Hypothalamus (tissue), 51 donors: ENCODE measurements at places on chromosomes 16 and 17.

- no peak for DNase-seq
Measured at GRCh38 chr16:74817851-74818250, 43.2 kb upstream of the FA2H start.

- DNase-seq: no peak
Measured at GRCh38 chr17:51742571-51742970, 415.9 kb downstream of the CA10 start.

DNA sequence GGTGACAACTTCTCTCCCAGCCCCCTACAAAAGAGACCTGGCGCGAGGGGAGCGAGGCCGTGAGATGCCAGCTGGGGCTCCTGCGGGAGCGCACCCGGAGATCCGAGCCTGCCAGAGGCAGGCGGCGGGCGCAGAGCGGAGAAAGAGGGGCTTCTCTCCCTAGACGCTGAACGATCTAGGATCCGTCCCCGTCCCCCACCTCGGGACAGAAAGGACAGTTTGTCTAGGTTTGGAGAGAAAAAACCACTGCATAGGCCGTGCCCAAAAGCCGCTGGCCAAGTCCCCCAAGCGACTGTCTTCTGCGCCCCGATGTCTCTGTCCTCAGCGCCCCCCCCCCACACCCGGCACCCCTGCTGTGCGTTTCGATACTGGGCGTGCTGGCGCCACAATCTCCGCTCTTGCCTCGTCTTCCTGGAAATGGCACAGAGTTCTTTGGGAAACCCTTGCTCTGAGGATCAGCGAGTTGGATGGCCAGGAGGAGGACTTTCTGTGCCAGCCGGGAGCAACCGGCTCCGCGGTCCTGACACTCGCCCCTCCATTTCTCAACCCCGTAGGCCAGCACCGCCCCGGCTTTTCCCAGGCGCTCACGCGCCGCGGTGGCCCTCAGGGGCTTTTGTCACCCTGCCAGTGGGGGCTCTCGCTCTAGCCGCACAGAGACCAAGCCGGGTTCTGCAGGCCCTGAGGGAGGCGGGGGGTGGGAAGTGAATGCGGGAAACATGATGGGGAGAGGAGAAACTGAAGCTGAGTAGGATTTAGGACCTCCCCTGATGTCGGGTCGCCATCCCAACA is 1.0 kb downstream of the SSTR2 start:
- no peak for DNase-seq

DNA sequence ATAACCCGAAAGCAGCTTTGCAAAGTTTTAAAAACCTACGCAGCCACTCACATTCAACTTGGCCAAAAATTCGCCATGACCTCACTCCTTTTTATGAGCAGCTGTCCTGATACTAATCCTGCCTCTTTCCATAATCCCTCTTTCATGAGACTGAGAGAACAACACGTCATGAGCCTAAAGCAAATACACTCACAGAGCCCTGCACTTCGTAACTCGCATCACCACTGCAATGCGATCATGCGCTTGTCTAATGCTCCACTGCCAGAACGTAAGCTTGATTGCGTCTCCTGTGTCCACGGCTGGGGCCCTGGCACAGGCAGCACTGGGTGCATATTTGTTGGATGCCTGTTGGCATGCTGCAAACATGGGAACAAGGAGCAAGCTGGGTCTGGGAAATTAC is 36.2 kb downstream of the CDRT4 start:
- DNase-seq: no peak

- DNase-seq: no peak
Measured at GRCh38 chr16:1082952-1083675, 10.6 kb downstream of the SSTR5 start.

DNA sequence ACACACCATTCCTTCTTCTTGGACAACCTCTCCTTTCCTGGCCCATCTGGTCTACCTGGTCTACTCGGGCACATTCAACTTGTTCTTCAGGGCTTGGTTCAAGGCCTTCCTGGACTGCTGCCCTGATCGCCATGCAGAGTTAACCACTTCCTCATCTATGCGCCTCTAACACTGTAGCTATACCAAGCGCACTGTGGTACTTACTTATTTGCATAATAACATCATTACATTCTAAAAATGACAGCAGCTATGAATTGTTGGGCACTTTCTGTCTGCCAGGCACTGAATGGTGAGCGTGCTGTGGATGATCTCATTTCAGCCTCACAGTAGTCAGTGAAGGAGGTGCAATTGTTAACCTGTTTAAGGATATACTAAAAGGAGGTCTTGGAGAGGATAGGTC is 66.9 kb upstream of the SDK2 start:
- no peak for DNase-seq

DNA sequence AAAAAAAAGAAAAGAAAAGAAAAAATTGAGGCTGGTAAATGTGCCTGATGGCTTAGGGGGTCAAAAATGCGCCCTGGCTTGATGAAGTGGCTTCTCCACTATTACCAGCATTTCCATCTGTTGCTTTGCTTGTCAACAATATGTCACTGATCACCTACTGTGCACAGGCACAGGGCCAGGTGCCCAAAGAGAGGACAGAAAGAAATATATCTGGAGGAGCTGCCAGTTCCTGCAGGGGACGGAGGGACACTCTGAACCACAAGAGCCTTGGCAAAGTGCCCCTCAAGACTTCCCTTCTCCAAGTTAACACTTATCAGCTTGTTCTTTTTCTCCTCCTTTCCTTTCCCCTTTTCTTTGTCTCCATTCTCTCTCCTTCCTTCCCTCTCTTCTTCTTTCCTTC is 34.7 kb downstream of the GINS3 start:
- no peak for DNase-seq

DNA sequence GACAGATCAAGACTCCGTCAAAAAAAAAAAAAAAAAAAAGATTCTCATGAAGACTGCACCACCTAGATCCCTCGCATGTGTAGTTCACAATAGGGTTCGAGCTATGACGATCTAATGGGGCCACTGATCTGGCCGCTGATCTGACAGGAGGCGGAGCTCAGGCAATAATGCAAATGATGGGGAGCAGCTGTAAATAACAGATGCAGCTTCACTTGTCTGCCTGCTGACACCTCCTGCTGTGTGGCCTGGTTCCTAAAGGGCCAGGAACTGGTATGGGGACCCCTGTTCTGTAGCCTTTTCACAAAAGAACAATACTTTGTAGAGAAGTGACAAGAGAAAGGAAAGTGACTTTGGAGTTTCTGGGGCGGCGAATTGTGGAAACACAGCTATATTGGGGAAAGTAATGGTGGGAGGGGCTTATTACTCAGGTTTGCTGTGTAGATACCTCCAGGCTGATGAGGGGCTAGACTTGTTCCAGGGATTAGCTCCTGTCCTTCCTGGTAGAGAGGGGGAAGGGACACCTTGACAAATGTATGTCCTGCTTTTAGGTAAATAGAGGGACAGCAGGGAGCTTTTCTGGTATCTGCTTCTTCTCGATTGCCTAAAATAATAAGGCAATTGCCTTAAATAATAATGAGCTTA is 57.1 kb downstream of the HAPSTR1 start:
- DNase-seq: no peak

DNA sequence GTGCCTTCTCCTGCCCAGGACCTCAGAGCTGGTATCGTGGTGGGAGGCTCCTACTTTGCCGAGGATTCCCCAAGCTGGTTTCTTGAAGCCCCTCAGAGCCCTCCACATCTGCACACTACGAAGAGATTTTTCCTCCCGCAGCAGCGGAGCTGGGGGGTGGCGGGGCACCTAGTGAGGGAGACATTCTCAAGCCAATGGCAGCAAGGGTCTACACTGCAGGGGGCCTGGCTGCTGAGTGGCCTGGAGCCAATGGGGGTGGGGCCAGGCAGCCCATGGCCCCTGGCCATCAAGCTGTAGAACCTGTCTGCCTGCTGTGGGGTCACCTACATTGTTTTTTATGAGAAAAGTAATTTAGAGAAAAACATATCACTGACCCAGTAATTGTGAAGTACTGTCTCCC is 5.0 kb downstream of the SLC26A11 start:
- DNase-seq: no peak

- DNase-seq: no peak
Measured at GRCh38 chr17:76051561-76051960, 20.8 kb downstream of the SRP68 start.

GRCh38 chr16:7745276-7745675 is 412.6 kb downstream of the RBFOX1 start:
- no peak for DNase-seq

DNA sequence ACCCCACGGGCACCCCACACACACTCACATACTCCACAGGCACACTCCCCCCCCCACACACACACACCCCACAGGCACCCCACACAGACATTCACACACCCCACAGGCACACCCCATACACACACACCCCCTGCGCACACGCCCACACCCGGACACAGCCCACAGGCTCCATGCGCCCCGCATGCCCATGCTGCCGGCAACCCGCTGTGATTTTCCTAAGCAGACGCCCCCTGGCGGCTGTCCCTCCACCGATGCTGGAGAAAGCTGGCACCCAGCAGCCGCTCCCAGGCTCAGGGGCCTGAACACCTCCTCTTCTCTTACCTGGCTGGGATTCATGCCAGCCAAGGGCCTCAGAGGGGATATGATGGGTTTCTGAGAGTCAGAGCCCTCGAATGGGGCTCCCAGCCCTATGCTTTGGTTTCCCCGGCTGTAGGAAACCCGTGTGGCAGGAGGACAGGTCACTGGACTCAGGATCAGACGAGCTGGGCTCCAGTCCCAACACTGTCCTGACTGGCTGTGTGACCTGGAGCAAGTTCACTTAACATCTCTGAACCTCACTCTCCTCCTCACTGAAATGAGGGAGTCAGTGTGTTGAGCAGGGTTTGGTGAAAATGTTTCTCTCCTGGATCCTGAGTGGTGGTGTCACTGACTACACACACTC is 19.6 kb upstream of the TNFRSF13B start:
- DNase-seq: peak; percentile 77

DNA sequence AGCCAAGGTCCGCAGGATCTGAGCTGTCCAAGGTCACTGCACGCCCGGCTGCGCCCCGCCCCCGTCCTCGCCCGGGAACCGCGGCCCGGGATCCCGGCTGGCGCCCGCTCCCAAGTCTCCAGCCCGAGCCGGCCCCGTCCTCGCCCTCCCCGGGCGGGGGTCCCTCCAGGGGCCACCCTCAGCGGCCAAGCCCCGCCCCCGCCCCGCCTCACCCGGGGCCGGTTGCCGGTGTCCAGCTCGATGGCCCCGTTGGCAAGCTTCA is 216 bp downstream of the VPS9D1 start:
- DNase-seq: peak; percentile 68

DNA sequence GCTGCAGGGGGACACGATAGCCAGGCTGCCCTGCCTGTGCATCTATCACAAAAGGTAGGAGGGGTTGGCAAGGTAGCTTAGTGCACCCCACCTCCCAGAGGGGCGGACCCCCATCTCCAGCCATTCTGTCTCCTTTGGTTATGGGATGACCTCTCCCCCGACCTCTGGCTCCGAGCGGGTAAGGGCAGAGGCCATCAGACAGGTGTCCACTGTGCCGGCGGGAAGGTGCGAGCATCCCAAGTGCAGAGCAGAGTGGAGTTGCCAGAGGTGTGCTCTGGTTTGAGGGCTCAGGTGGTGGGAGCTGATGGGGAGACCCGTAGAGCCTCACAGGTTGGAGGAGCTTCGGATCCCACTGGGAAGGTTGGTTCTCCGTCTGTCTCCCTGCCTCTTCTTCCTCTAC is 11.7 kb downstream of the LDHD start:
- DNase-seq: no peak

DNA sequence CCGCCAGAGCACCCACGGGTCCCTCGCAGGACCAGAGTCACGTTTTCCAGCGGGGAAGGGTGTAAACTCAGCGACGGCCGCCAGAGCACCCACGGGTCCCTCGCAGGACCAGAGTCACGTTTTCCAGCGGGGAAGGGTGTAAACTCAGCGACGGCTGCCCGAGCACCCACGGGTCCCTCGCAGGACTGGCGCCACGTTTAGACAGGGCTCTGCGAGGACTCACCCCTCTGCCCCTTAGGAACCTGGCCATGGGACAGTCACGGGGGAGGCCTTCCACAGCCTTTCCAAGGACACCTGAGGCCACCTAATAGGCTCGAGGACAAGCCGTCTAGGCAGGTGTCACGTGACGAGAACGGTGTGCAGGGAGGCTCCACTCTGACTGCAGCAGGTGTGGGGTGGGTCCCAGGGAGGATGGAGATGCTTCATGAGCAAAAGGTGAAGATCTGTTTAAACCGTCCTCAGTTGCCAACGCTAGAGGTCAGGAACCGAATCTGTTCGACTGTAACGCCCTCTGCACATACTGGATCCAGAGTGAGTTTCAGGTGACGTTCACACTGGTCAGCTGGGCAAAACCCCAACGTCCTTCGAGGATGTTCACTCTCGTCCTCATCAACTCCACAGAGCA is 48.0 kb upstream of the METRNL start:
- no peak for DNase-seq

DNA sequence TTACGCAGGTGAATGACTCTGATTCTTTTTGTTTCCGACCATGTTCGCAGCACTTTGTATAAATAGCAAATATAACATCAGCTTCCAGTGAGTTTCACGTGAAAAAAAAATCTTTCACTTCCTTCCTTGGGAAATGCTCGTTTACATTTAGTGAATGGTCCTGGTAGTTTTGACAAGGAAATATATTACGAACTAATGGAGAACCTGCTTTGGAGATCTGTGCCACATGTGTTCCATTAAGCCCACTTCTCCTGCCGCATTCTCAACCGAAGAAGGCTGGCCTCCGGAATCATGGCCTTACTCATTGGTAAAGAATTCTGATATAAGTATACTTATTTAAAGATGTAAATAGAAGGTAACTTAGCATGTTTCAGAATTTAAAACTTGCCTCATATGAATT is 3.6 kb downstream of the CRAMP1 start:
- no peak for DNase-seq

- no peak for DNase-seq
Measured at GRCh38 chr17:1454541-1454940, 1.5 kb downstream of the CRK start.

GRCh38 chr17:11170881-11171280 is 70.1 kb upstream of the SHISA6 start:
- DNase-seq: no peak

- no peak for DNase-seq
Measured at GRCh38 chr16:4517812-4518680, 20.5 kb downstream of the CDIP1 start.

- DNase-seq: peak; percentile 93
Measured at GRCh38 chr16:89246903-89247733, 29.6 kb downstream of the ZNF778 start.

DNA sequence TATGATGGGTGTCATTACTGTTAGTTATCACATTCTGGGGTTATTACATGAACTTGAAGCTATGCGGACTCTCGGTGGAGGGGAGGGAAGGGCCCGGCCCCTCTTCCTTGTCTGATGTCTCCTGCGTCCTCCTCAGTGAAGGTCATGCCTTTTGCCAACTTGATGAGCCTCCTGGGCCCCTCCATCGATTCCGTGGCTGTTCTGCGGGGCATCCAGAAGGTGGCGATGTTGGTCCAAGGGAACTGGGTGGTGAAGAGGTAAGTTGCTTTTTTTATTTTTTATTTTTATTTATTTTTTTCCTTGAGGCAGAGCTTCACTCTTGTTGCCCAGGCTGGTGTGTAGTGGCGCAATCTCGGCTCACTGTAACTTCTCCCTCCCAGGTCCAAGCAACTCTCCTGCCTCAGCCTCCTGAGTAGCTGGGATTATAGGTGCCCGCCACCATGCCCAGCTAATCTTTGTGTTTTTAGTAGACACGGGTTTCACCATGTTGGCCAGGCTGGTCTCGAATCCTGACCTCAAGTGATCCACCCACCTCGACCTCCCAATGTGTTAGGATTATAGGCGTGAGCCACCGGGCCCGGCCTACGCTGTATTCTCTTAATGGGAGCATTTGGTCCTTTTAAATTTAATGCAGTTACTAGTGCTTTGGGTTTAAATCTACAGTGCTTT is 21.6 kb downstream of the POLR3E start:
- no peak for DNase-seq

- no peak for DNase-seq
Measured at GRCh38 chr16:88924834-88925539, 52.0 kb downstream of the CBFA2T3 start.

- DNase-seq: no peak
Measured at GRCh38 chr16:69837380-69837779, 75.2 kb downstream of the WWP2 start.
